Ascending aorta (tissue), 2 donors: ENCODE measurements at places on chromosomes 4 and X.

DNA sequence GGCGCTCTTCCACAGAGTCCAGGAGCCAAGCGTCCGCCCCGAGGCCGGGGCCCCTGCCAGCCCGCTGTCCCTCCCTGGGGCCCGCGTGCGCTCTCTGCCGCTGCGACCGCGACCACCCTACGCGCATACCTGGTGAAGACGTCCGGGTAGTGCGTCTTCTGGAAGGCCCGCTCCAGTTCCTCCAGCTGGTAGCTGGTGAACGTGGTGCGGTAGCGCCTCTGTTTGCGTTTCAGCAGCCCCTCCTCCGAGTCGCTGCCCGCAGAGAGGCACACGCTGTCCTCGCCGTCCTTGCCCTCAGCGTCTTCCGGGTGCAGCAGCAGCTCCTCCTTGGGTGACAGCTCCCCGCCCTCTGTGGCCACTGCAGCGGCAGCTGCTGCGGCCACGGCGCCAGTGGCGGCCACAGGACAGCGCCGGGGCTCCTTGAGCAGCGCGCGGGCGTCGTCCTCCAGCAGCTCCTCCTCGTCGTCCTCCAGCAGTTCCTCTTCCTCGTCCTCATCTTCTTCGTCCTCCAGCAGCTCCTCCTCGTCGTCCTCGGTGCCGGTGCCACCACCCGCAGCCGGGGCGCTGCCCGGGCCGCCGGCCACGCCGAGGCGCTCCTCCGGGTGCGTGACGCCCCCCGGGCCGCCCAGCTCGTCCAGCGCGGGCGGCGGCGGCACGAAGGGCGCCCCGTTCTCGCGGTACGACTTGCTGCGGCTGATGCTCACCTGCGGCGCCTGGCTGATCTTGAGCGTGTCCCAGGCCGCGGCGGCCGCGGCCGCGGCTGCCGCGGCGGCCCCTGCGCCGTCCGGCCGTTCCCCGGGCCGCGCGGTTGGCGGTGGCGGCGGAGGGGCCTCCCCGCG is 2.8 kb downstream of the ARX start:
- peak overlapping the region; percentile 40 for H3K4me3 ChIP-seq
- no peak for DNase-seq
- no peaks in the 10 kb centered on the region for H3K36me3 ChIP-seq

DNA sequence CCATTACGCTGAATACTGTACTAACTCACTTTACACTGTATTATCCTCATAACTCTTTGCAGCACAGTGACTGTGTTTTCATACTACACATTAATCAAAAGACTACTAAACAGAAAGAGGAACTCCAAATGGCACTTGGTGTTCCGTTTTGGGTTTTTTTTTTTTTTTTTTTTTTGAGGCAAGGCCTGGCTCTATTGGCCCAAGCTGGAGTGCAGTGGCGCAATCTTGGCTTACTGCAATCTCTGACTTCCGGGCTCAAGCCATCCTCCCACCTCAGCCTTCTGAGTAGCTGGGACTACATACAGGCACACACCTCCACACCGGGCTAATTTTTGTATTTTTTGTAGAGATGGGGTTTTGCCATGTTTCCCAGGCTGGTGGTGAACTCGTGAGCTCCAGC is 10.7 kb downstream of the KLHL8 start:
- no peaks in the 10 kb centered on the region for H3K4me1 ChIP-seq
- no peak overlapping the region for H3K27ac ChIP-seq
- no peak overlapping the region for H3K4me3 ChIP-seq
- DNase-seq: peak; percentile 75

- H3K4me3 ChIP-seq: no peak overlapping the region
- no peaks in the 10 kb centered on the region for H3K27me3 ChIP-seq
- H3K36me3 ChIP-seq: no peaks in the 10 kb centered on the region
- no peaks in the 10 kb centered on the region for H3K4me1 ChIP-seq
- DNase-seq: no peak
Observed at GRCh38 chrX:134706138-134706537, 47.9 kb upstream of the PLAC1 start.

GRCh38 chr4:165398570-165398969 is 19.8 kb downstream of the CPE start:
- H3K27me3 ChIP-seq: no peaks in the 10 kb centered on the region
- H3K36me3 ChIP-seq: no peaks in the 10 kb centered on the region
- no peak for DNase-seq
- no peak overlapping the region for H3K27ac ChIP-seq

- no peaks in the 10 kb centered on the region for H3K36me3 ChIP-seq
- no peak for DNase-seq
- no peaks in the 10 kb centered on the region for H3K27me3 ChIP-seq
- H3K4me3 ChIP-seq: no peak overlapping the region
- no peaks in the 10 kb centered on the region for H3K4me1 ChIP-seq
Observed at GRCh38 chr4:108446556-108446955, 173.8 kb upstream of the RPL34 start.

DNA sequence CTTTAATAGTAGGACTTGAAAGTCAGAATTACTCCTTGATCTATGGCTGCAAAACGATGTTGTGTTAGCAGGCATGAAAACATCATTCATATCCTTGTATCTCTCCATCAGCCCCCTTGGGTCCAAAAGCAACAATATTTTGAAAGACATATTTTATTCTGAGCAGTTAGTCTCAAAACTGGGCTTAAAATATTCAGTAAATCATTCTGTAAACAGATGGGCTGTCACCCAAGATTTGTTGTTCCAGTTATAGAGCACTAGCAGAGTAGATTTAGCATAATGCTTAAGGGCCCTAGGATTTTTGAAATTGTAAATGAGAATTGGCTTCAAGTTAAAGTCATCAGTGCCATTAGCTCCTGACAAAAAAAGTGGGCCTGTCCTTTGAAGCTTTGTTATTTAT is 1565.6 kb downstream of the STIM2 start:
- no peaks in the 10 kb centered on the region for H3K4me1 ChIP-seq
- no peak overlapping the region for H3K27ac ChIP-seq
- H3K4me3 ChIP-seq: no peak overlapping the region
- no peaks in the 10 kb centered on the region for H3K27me3 ChIP-seq

DNA sequence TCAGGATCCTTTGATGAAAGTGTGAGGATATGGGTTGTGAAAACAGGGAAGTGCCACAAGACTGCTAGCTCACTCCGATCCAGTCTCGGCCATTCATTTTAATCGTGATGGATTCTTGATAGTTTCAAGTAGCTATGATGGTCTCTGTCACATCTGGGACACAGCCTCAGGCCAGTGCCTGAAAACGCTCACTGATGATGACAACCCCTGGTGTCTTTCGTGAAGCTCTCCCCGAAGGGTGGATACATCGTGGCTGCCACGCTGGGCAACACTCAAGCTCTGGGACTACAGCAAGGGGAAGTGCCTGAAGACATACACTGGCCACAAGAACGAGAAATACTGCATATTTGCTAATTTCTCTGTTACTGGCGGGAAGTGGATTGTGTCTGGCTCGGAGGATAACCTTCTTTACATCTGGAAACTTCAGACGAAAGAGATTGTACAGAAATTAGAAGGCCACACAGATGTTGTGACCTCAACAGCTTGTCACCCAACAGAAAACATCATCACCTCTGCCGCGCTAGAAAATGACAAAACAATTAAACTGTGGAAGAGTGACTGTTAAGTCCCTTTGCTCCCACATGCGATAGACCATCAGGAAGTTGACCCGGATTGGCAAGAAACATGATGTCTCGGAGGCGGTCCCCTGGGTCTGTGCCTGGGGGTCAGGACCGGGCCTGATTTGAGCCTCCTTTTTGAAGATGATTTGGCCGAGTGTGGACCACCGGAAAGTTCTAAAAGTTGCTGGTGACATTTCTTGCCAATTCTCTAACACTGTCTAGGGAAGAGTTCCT is 22.2 kb downstream of the LIAS start:
- no peaks in the 10 kb centered on the region for H3K4me1 ChIP-seq
- no peak for DNase-seq
- no peaks in the 10 kb centered on the region for H3K27me3 ChIP-seq
- H3K36me3 ChIP-seq: no peaks in the 10 kb centered on the region
- H3K4me3 ChIP-seq: no peak overlapping the region

GRCh38 chr4:38574559-38575333 is 89.3 kb upstream of the KLF3 start:
- no peak for DNase-seq
- H3K27ac ChIP-seq: no peak overlapping the region
- H3K4me1 ChIP-seq: no peaks in the 10 kb centered on the region
- no peak overlapping the region for H3K4me3 ChIP-seq

- no peaks in the 10 kb centered on the region for H3K27me3 ChIP-seq
- H3K4me3 ChIP-seq: no peak overlapping the region
- no peak overlapping the region for H3K27ac ChIP-seq
- H3K36me3 ChIP-seq: peaks cover 31% of the 10 kb centered on the region
- H3K4me1 ChIP-seq: no peaks in the 10 kb centered on the region
- DNase-seq: no peak
Observed at GRCh38 chr4:182901337-182901736, 15.8 kb downstream of the DCTD start.

DNA sequence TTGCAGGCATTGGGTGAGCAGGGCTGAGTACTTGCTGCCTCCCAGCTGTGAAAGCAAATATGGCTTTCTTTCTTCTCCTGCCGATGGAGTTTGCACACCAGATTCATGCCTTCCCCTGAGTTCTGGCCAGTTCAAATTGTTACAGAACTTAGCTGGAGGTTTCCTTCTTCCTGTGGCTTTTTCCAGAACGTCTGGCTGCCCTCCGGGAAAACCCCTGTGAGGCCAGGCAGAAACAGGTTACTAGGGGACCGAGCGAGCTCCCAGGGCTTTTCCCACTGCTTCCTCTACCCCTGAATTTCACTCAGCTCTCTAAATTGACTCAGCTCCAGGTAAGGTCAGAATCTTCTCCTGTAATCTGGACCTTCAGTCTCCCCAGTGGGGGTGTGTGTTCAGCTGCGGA is 482.4 kb downstream of the C4orf33 start:
- no peak for DNase-seq
- no peaks in the 10 kb centered on the region for H3K27me3 ChIP-seq
- H3K4me3 ChIP-seq: no peak overlapping the region
- H3K27ac ChIP-seq: no peak overlapping the region
- no peaks in the 10 kb centered on the region for H3K36me3 ChIP-seq

- H3K27ac ChIP-seq: no peak overlapping the region
- H3K36me3 ChIP-seq: no peaks in the 10 kb centered on the region
- no peak overlapping the region for H3K4me3 ChIP-seq
- DNase-seq: no peak
- peaks cover 5% of the 10 kb centered on the region for H3K4me1 ChIP-seq
Observed at GRCh38 chr4:7854697-7855370, 84.8 kb downstream of the AFAP1 start.

- H3K4me1 ChIP-seq: no peaks in the 10 kb centered on the region
- H3K36me3 ChIP-seq: peaks cover 7% of the 10 kb centered on the region
- H3K4me3 ChIP-seq: no peak overlapping the region
Observed at GRCh38 chr4:147938496-147938895, 206.6 kb downstream of the ARHGAP10 start.

GRCh38 chr4:39889226-39889625 is 88.5 kb downstream of the PDS5A start:
- H3K27me3 ChIP-seq: no peaks in the 10 kb centered on the region
- no peak overlapping the region for H3K4me3 ChIP-seq
- H3K36me3 ChIP-seq: peaks cover 39% of the 10 kb centered on the region
- no peak for DNase-seq
- H3K4me1 ChIP-seq: no peaks in the 10 kb centered on the region

DNA sequence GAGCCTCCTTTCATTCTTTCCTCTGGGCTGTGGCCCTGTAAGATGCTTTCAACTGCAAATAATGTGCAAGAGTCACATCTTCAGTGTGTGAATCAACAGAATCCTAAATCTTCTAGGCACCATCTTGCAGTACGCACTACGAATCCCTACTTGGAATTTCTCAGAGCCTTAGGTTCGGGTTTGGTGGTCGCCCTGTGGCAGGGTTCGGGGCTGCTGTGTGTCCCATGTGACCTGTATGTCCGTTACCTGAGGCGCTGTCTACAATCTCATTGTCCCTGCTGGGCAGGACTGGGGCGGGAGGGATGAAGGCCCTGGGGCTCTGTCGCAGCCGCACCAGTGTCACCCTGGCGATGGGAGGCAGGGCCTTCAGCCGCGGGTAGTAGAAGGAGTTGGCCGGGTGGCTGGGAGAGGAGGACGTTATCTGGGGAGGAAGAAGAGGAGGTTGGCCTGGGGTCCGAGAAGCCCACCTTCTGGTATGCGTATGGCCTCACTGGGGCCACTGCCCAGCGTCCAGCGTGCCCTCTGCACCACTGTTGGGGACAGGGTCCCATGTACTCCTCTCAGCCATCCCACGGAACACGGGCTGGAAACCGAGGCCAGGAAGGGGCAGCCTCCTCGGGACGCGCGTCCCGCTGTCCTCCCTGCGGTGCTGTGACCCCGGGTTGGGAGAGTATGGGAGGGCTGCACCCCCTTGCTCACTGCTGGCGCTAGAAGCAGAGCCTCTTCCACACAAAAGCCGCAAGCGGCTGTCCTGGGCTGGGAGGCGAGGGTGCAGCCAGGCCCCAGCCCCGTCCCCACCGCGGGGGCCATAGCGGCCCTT is 2.0 kb downstream of the SPON2 start:
- H3K4me3 ChIP-seq: peak overlapping the region; percentile 55
- no peak for DNase-seq
- peaks cover 22% of the 10 kb centered on the region for H3K27me3 ChIP-seq

GRCh38 chr4:177256950-177257349 is 52.7 kb upstream of the NEIL3 start:
- H3K27ac ChIP-seq: no peak overlapping the region
- H3K4me3 ChIP-seq: no peak overlapping the region
- no peaks in the 10 kb centered on the region for H3K36me3 ChIP-seq
- no peaks in the 10 kb centered on the region for H3K4me1 ChIP-seq

DNA sequence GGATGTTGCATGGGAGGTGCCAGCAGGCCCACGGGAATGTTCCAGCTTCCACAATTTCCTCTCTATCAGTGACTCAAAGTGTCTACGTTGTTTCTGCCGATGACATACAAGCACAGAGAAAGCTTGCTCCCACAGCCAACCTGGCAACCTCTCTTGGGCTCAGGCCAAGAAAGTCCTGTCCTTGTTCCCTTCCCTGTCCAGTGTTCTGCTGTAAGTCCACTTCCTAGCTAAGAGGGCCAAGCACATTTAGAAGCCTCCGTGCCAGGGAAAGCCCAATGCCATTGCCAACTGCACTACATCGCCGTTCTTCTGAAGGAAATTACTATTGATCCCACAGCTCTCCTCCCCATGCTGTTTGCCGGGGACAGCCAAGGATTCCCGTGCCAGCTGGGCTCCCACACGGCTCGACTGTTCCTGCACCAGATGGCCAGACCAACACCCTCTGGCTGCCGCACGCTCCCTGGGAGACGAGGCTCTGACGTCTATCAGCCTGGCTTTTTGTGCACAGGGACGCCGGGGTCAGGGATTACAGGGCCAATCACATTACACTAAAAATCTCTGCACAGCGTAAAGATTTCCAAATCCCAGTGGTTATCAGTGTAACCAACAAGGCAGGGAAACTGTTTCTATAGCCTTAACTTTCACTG is 284.0 kb downstream of the BCOR start:
- no peaks in the 10 kb centered on the region for H3K36me3 ChIP-seq
- H3K27me3 ChIP-seq: no peaks in the 10 kb centered on the region
- peak; percentile 89 for DNase-seq
- H3K4me3 ChIP-seq: no peak overlapping the region
- peak overlapping the region; percentile 63 for H3K27ac ChIP-seq

GRCh38 chr4:30518211-30518610 is 202.0 kb upstream of the PCDH7 start:
- no peaks in the 10 kb centered on the region for H3K4me1 ChIP-seq
- no peaks in the 10 kb centered on the region for H3K27me3 ChIP-seq
- H3K36me3 ChIP-seq: no peaks in the 10 kb centered on the region
- DNase-seq: no peak
- no peak overlapping the region for H3K27ac ChIP-seq

GRCh38 chrX:10932842-10933440 is 178.2 kb upstream of the HCCS start:
- H3K4me1 ChIP-seq: no peaks in the 10 kb centered on the region
- no peak for DNase-seq
- no peaks in the 10 kb centered on the region for H3K27me3 ChIP-seq
- no peak overlapping the region for H3K27ac ChIP-seq
- H3K36me3 ChIP-seq: no peaks in the 10 kb centered on the region
- no peak overlapping the region for H3K4me3 ChIP-seq
